ENCODE measurements at places on chromosomes 7 and 10. TPM values are rescaled to one million over a fixed set of nuclear protein-coding genes. Genes with fewer than 3 reads are reported as not detected.

DNA sequence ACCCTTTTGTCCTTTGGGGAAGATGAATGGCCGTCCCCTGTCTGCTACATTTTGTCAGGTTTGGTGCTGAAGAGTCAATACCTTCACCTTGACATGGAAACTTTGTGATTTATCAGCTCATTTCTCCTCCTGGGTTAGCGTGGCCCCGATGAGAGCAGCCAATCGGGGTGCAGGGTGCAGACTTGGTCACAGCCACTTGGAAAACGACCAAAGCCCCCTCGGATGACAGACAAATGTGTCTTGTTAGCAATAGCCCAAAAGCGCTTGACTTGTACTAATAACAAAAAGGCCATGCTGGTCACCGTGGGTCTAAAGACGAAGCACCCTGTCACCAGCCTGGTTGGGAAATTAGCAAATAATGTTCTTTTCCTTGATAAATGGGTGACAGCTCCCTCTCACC is 103.7 kb downstream of the EBF3 start:
- DNase-seq = no peak

DNA sequence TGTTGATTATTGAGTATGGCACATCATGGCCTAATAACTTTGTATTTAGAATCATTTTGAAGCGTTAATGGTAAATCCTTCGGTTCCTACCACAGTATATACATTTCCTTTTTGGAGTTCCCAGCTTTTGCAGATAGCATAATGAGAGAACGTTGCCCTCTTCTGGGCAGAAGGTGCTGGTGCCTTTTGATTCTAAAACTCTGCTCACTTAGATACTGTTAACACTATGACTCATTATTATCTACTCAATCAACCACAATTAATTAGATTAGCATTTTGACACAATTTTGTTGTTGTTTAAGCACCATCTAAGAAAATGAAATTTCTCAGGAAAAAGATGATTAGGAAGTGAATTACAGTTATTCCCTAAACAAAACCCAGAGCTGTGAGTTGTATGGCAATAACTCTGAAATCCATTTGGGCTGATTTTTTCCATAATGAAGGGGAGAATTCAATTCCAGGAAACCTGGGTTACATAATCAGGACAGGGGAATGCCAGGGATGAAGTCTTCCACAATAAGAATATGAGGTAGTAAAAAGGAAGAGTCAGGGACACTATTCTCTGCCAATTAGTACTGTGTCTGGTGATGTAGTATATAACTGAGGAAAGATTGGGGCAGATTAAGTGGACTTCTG is 11.5 kb upstream of the DLD start:
- DNase-seq = no peak

GRCh38 chr7:18896343-18896975 is 221.0 kb downstream of the TWIST1 start:
- DNase-seq = no peak

DNA sequence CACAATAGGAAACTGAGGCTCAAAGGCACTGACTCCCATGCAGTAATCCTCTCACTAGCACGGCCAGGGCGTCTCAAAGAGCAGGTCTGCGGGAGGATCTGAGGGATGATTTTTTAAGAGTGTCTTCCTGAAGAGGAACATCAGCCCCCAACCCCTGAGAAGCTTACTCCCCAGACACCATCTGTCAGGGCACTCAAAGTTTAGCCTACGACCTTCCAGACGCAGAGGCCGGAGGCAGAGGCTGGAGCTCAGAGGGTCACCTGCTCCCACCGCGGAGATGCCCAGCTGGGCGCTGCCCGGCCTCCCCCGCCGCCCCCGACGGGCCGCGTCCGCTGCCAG is 1.7 kb downstream of the ZNF777 start:
- no peak for DNase-seq

- DNase-seq = no peak
These were observed 119.9 kb downstream of the TFEC start for GRCh38 chr7:115910541-115911164.

- no peak for DNase-seq
These were observed 3.7 kb upstream of the MYO1G start for GRCh38 chr7:44982535-44982923.

- DNase-seq = no peak
These were observed 8.9 kb downstream of the VSTM4 start for GRCh38 chr10:49106451-49106850.

DNA sequence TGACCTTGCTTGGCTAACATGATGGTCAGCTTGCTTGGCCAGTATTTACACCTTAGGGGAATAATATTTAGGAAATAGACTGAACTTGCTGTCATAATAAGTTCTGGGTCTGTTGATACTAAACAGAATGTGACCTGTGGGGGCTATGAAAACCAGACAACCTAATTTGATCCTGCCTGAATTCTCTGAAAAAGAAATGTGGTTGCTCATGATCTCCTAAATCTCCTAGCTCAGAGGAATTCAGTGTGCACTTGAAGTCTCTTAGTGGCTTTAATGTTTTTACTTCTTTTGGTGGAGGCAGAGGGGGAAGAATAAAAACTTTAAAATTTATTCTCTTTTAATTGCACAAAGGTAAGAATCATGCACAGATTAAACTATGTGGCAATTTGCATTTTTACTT is 205.2 kb downstream of the SEC23IP start:
- DNase-seq = no peak

DNA sequence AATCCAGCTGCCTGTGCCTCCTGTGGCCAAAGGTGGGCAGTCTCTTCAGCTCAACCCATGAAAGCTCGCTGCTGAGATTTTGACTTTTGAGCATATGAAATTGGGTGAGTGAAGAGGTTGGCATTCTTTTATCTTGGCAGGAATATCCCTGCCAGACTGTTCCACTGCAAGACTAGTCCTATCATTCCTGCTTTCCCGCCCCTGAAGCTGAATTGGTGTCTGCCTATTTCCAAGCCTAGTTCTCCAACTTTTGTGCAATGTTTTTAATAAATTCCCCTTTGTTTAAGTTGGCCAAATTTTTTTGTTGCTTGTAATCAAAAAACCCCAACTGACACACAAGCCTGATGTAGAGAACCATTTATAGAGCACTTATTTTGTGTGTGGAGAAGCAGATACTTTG is 34.8 kb upstream of the BICC1 start:
- no peak for DNase-seq

DNA sequence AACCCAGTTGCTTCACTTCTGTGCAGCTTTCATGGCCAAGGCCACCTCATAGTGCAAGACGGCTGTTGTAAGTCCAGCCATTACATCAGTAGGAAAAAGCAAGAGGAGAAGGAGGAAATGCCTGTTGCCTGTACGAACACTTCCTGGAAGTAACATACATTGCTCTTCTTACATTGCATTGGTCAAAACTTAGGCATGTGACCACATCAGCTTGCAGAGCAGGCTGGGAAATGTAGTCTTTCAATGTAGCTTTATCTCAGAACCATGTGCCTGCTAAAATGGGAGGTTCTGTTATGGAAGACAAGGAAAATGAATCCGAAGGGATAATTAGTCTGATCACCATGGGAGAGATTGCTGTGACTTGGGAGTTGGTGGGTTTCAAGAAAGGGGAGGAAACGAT is 4.3 kb downstream of the SLC29A3 start:
- no peak for DNase-seq

DNA sequence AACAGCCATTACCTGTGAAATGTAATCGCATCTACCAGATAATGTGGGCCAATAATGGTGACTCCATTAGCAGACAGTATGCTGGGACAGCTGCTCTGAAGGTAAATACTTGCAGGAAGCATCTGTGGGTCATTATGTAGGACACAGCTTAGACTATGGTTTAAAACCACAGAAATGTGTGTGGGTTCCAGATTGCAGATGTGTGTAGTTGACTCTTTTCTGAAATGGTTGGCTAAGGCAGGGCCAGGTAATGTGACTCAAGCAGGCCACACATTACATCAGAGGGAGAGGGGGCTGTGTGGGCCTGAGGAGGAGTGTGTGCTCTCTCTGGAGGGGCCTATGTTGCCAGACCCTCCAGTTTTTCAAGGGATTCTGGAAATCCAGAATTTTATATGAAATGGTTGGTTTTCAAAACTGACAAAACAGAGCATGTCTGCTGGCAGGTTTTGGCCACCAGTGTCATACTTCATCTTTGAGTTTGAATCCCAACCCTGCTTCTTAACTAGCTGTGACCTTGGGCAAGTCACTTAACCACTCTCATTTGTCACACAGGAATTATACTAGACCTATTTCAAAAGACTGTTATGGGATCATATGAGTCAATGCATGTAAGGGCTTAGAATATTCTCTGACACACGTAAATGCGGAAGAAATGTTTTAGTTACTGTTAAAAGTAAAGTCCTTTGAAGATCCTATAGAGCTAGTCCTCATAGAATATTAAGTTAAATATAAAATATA is 64.5 kb downstream of the MCMBP start:
- DNase-seq = no peak

Gene NAT16
- 0.16 TPM for polyA plus RNA-seq

DNA sequence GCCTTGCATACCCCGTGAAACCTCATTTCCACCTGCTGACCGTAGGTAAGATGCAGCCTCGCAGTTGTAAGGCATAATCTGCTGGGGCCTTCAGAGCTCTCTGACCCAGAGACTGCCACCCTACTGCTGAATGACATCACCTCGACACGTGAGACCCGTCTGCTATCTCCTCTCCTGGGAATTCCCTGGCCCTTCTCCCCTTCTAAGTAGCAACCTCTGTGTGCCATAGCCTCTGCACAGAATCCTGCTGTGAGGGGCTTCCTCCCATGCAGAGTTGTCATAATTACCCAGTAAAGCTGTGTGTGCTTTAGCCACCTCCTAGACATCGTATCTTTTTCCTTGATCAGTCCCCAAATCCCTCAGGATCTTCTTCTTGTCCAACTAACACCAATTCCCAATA is 106.7 kb downstream of the CACNB2 start:
- DNase-seq = no peak
